ENCODE measurements at places on chromosomes 5 and 9. TPM values are rescaled to one million over a fixed set of nuclear protein-coding genes. Genes with fewer than 3 reads are reported as not detected.

The IL5 gene
- polyA plus RNA-seq: not detected

GRCh38 chr9:75845806-75846205, 44.7 kb upstream of the PCSK5 start:
- no peak for DNase-seq

DNA sequence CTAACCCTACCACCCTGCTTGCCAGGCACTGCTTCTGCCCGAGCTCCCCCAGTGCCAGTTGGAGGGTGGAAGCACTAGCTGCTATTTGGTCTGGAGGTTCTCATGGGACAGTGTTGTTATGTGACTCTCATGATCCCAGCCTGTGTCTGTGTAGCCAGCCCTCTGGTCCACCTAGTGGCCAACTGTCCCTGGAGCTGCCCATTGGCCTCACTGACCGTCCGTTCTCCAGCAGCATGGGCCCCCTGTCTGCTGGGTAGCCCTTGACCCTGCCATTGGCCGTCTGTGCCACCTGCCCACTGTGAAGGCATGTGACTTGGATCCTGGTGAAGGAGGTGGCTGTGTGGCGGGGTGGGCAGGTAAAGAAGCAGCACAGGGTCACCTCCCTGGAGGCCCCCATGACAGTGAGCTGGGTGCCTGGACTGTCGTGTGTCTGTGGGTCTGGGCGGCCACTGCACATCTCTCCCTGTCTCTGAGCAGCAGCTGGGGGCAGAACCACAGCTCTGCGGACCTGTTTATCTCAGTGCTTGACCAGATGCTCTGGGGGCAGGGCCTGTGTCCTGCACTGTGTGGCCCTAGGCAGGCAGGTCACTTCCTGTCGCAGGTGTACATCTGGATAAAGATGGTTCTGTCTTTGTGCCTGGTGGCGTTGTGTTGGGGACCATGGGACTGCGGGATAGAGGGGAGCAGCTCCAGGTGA, 11.4 kb downstream of the PHF2 start:
- no peak for DNase-seq

GRCh38 chr9:8115570-8115969, 316.0 kb upstream of the DMAC1 start:
- no peak for DNase-seq

GRCh38 chr9:133060417-133060841, 1.4 kb upstream of the CEL start:
- no peak for DNase-seq
